ENCODE measurements at places on chromosomes 2 and 18. TPM values are rescaled to one million over a fixed set of nuclear protein-coding genes. Genes with fewer than 3 reads are reported as not detected.

Gene NEMP2
- total RNA-seq: 7.6 TPM

Gene ASB18
- not detected for total RNA-seq

Gene TRIB2
- 15.1 TPM for total RNA-seq

Gene COLEC12
- not detected for total RNA-seq

Gene PCARE
- total RNA-seq: not detected
